Activated B cell treated with CpG ODN at 0.5 μM for 24 hours (primary cell): ENCODE measurements at places on chromosomes 7 and 10.

DNA sequence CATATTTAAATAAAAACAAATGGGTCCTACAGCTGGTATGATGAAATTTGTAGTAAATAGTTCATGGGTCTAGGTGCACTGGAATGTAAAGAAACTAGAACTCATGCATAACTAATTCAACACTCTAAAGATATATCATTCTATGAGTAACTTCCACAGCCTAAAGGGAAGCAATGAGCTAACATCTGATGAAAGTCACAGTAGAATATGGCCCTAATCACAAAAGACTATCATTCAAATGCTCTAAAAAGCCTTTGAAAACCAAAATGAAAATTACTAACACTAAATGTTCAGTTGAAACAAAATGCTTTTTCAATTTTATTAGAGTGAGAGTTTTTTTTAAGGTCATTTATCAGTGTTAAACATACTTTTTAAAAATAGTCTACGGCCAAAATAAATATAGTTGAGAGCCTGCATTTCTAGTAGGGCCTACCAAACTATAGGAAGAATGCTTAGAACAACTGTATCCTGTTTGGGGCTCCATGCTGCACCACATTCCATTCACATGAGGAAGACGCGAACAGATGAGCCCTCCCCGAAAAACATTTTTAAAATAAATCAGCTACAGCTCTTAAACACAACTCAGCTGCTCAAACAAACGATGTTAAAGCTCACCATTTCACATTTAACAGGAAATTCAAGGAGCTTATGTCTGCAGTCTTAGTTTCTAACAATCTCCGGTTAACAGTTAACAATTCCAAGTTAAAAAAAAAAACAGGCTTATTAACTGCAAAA, 134.5 kb downstream of the NRBF2 start:
- no peak for DNase-seq

DNA sequence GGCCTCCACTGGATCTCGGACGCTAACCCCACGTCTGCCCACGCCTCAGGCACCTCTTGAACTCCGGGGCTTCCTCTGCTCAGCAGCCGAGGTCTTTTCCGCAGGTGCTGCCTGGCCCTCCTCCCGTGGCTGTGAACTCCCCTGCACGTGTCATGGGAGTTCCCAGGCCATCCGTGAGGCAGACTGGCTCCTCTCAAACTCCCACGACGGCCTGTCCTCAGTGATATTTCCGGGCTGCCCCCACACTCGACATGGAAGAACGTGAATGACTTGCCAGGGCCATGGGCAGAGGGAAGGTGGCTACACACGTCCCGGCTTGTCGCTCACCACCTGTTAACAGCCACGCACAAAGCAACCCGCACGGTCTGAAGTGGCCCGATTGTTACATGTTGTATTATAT, 110.9 kb downstream of the ADARB2 start:
- no peak for DNase-seq

DNA sequence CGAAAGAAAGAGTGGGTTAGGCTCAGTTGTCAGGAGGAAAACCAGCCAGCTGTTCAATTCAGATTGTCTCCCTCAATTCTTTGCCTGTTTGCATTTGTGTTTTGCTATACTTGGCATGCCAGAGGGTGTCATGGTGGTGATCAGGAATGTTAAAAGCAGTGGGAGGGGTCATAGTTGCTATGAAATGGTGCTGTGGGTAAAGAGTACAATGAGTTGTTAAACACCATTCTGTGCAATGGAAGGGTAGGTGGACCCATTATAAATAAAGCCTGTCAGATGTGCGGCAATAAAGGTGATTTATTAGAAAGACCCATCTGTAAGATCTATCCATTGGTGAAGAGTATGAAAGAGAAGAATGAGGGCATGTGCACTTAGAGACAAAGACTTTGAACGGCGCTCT, 82.2 kb downstream of the MRPL32 start:
- DNase-seq = no peak

- DNase-seq = no peak
Observed at GRCh38 chr10:69636626-69637605, 6.9 kb downstream of the FAM241B start.

DNA sequence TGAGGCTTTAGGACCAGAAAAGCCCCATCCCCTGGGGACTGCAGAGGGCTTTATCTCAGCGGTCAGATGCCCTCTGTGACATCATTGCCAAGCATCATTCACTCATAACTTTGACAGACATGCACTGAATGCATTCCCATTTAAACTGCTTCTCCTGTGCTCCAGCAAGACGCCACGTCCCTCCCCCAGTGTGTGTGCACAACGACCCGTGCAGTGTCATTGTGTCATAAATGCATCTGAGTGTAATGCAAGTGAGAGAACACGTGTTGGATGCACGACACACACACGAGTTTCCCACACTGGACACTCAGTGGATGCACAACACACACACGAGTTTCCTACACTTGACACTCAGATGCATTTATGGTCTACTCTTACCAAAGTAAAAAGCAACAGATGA, 337.9 kb downstream of the PTPRN2 start:
- DNase-seq = no peak

DNA sequence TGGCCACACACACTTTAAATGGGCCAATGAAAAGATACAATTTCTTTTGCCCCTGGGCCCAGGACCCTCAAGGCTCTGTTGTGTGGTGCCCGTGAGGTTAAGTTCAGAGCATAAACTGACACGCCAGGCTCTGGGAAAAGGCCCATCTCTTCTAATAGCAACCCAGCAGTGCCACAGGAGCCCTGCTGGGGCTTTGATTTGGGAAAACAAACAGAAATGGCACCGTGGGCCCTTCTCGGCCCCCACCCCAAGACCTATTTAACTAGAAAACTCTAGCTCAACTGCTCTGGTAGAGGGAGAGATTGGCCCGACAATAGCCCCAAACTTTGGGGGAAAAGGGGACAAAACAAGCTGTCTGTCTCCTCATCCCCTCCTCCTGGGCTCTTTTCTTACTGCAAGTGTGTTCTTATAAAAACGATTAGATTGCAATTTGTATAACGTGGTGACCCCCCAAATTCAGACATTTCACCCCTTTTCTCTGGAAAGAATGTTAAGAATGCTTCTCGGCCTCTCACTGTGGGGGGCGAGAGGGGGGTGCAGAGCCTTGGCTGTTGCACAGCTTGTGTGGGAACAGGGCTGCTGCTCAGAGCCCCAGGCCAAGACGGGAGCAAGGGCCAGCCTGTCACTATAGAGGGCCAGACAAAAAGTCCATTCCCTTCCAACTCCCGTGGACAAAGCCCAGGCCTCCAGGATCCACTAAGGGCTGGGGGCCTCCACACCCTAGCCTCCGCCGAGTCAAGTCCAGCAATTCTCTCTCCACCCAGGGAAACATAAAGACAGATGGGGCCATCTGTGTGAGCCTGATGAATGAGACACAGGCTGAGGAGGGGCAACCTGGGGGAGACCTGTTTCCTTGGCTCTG, 26.8 kb downstream of the DPCD start:
- DNase-seq = no peak

DNA sequence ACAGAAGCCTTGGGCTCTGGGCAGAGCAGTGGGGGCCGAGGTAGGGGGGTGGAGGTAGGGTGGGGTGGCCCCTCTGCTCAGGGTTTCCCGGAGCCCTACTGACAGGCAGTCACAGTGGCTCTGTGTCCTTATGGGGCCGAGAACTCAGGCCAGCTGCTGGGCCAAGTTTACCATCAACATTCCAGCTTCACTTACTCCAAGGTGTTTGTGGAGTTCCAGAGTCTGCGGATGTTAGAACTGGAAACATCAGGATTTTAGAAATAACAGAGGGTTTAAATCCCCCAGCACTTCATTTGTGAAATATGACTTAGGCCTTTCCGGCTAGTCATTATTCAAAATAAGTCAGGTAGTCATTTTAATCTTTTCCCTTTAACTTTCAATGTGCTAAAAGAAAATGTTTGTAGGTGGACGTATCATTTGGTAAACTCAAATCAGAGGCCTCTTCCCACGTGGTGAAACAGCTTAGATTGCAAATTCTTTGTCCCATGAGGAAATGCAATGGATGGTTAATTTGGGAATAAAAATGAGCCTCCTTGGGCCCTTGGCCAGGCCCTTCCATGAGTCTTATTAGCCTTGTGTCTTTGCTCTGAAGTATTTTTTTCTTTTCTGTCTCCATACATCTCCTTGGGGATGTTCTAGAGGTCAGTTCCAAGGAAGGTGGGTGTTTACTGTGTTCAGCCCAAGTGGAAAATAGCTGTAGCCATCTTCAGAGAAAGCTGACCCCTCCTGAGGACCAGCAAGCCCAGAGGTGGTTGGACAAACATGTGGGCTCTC, 99.6 kb upstream of the BTBD16 start:
- DNase-seq = no peak

DNA sequence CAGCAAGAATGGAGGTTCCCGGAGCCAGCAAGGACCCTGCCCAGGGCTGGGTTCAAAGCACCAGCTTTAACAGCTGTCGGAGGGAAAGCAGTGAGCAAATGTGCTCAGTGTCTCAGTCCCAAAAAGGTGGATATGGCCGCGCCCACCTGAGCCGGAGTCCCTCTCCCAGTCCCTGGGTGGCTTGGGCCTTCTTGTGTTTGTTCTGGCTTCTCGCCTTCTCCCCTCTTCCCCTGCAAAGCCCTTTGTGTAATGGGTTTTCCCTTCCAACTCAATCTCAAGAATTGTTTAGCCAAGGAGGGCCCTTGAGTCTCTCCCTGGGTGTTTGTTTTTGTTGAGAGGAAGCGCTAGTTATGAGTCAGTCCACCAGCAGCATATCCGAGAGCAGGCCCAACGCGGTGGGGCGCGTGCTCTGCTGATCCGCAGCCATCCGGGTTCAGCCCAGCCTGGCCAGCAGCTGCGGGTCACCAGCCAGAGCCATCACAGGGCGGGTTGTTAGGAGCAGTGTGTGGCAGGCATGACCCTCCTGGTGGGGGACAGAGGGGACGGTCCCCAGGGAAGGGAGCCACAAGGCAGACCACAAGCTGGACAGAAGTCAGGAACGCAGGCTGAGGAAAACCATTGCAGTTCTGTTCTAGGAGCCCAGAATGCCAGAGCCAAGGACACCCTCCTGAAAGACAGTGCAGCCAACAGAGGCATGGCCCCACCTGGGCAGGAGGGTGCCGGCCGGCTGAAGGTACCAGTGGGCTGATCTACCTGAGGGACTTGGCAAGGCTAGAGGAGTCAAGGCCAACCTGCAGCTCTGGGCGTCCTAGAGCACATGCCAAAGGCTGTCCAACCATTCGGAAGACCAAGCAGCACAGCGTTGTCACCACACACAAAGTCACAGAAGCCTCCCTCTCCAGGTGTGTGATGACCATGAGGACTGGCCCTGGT, 21.3 kb downstream of the CALML3 start:
- no peak for DNase-seq

DNA sequence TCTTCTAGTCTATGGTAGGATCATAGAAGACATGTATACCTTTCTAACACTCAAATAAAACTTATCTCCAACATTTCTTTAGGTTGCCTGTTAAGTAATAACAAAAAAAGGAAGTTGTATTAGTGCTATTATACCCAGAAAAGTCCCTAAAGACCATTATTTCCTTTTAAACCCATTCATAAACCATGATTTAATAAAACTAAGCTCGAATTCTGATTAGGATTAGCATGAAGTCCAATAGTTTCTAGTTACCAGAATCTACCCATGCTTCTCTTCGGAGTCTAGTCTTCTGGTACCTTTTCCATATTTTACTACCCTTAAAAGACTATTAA, 62.7 kb downstream of the USP6NL start:
- no peak for DNase-seq

DNA sequence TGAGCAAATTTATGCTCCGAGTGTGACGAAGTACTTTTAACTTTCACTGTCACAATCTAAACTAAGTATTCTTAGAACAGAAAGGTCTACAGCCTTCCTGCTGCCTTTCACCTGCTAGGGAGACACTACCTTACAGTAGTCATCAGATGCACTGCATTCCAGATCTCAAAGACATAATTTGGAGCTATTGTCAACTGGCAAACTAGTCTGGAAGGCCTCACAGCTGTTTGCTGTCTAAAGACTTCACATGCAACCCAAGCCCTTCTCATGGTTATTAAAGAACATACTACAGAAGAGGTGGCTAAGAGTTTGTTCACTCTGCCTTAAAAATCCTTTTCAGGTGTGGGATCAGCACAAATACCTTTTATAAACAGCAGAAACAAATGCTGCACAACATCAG, 91.8 kb upstream of the KCNIP2 start:
- no peak for DNase-seq

GRCh38 chr10:47408606-47409005, 24.5 kb upstream of the ZNF488 start:
- no peak for DNase-seq

GRCh38 chr7:108497082-108497725, 28.7 kb downstream of the PNPLA8 start:
- DNase-seq = no peak

DNA sequence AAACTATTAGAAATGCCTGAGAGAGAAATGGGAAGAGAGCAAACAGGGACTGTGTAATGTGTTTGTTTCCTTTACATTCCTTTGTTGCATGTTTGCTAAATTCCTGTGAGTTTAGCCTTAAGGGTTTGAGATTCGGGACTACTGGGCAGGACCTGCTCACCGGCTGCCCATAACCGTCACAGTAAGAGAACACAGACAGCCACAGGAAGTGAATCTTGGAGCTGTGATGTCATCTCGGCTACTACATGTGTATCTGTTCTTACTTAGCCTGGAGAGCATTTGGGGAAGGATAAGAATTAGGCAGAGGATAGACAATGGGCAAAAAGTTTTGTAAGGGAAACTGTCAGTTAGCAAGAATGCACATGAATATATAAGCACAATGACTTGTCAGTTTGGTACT, 485.1 kb upstream of the KLF6 start:
- DNase-seq = no peak

DNA sequence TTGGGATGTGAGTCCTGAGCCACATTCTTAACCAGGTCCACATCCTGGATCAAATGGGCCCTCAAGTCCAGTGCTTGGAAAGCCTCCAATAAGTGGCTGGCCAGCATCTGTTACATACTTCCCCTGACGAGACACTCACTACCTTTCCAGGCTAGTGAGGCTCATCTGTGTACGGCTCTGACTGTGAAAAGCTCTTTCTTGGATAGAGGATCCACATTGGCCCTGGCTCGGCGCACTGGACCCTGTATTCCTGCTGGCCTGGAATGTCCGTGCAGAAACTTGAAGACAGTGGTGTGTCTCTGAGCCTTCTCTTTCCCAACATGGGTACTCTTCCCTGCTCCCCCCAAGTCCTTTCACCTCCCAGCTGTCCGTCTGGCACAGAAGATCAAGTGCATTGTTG, 35.5 kb downstream of the MYL10 start:
- no peak for DNase-seq

- DNase-seq = no peak
Observed at GRCh38 chr10:98299341-98299740, 31.3 kb upstream of the LOXL4 start.

GRCh38 chr10:33010132-33011037, 52.4 kb upstream of the ITGB1 start:
- DNase-seq = no peak

DNA sequence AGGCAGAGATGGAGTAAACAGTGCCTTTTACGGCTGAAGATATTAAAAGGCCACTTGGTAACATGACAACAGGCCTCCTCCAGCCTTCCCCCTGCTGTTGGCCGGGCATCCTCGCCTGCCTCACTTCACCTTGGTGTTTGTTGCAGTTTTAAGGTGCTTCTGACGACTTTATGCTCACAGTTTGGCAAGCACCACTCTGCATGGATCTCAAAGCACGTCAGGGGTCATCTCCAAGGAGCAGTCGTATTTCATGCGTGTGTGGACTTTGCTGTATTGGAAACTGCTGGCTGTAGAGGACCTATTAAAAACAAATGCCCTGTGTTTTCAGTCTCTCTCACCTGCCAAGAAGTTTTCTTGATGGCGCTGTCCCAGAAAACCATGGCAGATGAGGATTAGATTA, 483.1 kb downstream of the RPS24 start:
- no peak for DNase-seq
